Renal cortex interstitium (tissue), 15 donors: ENCODE measurements at places on chromosomes 4 and X.

DNA sequence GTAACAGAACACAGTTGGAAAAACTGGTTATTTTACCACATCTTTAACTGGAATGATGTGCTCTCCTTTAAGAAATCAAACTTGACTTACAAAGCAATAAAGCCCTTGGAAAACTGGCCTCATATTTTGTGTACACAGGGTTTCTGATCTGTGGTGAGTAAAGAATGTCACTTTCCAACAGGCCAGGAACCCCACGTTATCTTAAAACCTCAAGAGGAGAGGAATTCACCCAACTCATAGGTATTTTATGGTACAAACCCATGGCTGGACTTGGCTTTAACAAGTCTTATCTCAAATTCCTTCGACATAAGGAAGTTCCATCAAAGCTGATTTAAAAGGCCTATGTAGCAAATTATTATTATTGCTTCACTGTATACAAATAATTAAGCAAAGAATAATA lies 1735.1 kb downstream of the PCDH7 start:
- DNase-seq: no peak

- no peak for DNase-seq
These were observed 136.3 kb upstream of the SMAD1 start for GRCh38 chr4:145345401-145345800.

DNA sequence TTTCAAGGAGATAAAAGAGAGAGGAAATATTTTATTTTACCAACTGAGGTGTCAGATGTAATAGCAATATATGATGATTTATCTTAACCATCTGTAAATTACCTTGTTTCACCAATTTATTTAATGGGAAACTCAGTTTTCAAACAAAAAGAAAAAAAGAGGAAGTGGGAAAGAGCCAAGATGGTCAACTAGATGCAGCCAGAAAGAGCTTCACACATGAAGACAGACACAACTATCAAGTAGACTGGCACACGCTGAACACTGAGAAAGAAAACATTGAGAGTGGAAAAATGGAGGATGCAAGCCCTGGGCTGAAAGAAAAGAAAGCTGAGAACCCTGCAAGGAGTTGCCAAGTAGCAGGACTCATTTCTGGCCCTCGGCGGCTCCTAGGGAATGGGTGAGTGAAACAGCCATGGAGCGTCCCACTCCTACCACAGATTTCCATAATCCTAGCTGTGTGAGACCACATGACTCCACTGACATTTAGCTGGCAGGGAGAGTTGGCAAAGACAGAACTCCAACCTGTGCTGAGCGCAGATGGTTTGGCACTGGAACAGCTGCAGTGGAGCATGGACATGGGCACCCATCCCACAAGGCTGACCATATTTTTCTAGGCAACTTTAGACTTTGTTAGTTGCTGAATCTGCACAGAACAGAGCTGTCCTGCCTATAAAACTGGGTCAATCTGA lies 409.3 kb downstream of the FAM47B start:
- no peak for DNase-seq

GRCh38 chr4:188275686-188276085 lies 136.4 kb downstream of the TRIML1 start:
- no peak for DNase-seq

DNA sequence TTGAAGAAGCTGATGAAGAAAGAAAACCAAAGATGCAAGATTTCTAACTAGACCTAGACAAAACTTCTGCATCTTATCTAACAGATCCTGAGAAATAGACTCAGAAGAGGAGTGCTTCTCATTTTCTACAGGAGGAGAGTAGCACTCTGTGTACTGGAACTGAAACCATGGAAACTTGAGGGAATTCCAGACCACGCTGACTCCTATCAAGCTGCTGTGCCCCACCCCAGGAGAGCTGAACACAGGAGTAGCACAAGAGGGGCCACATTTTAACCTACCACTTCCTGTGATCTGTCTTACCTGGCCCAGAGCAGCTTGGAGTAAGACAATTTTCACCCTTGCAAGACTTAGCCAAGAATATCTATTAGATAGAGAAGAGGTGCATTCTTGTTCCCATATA lies 248.9 kb downstream of the SCFD2 start:
- no peak for DNase-seq

DNA sequence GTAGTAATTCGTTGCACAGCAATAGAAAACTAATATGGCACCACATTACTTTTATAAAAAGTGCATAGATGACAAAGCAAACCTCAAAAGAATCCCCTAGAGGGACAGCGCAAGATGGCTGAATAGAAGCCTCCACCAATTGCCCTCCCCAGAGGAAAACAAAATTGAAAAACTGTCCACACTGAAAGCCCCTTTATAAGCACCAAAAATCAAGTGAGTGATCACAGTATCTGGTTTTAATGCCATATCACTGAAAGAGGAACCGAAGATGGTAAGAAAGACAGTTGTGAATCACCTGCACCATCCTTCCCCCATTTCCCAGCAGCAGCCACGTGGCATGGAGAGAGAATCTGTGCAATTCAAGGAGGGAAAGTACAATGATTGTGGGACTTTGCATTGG lies 522.2 kb downstream of the GLUD2 start:
- no peak for DNase-seq

GRCh38 chr4:19774690-19775256 lies 476.9 kb upstream of the SLIT2 start:
- no peak for DNase-seq

DNA sequence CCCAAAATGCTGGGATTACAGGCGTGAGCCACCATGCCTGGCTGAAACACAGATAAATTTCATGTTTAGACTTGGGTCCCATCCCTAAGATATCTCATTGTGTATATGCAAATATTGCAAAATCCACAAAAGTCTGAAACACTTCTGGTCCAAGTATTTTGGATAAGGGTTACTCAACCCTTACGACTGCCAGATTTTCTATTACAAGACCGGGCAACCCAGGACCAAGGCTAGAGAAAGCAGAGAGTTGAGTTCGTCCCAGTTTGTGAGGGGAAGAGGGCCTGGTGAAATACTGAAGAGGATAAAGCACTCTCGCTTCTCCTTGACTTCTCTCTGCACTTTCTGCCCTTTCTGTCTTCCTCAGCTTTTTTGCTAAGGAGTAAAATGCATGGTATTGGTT lies 34.5 kb downstream of the ZFX start:
- no peak for DNase-seq

- no peak for DNase-seq
These were observed 13.9 kb downstream of the QDPR start for GRCh38 chr4:17497890-17498523.

DNA sequence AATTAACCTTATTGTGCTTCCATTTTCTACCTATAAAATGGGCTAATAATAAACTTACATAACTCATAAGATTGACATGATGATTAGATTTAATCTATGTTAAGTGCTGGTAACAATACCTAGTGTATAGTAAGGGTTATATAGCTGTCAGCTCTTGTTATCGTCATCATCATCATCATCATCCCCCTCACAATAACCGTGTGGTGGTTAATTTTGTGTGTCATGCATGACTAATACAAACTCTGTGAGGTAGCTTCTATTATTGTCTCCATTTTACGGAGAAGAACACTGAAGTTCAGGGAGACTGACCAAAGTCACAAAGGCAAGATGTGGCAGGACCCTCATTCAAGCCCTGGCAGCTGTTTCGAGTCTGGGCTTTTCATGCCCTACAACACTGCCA lies 211.3 kb downstream of the PALLD start:
- no peak for DNase-seq

GRCh38 chr4:158490629-158491028 lies 31.1 kb upstream of the RXFP1 start:
- DNase-seq: no peak

- no peak for DNase-seq
These were observed 62.3 kb upstream of the PGRMC2 start for GRCh38 chr4:128349921-128350320.

- DNase-seq: no peak
These were observed 55.4 kb downstream of the CC2D2A start for GRCh38 chr4:15525080-15525479.

- DNase-seq: no peak
These were observed 63.8 kb downstream of the DLG3 start for GRCh38 chrX:70508296-70508911.

- DNase-seq: no peak
These were observed 1722.0 kb upstream of the TENM3 start for GRCh38 chr4:180521181-180521580.

- no peak for DNase-seq
These were observed 131.2 kb upstream of the STX18 start for GRCh38 chr4:4673070-4673469.

- no peak for DNase-seq
These were observed 3.3 kb upstream of the ZNF518B start for GRCh38 chr4:10460313-10461047.

- DNase-seq: no peak
These were observed 116.6 kb downstream of the SHOX start for GRCh38 chrX:747176-747575.

- no peak for DNase-seq
These were observed 5.2 kb downstream of the NAAA start for GRCh38 chr4:75935628-75936027.

GRCh38 chr4:131251321-131251720 lies 1897.8 kb upstream of the PCDH10 start:
- DNase-seq: no peak
